ENCODE measurements at places on chromosomes 11 and 22.

- no peak for DNase-seq
These were observed 141.9 kb downstream of the CSNK2A3 start for GRCh38 chr11:11211186-11211585.

DNA sequence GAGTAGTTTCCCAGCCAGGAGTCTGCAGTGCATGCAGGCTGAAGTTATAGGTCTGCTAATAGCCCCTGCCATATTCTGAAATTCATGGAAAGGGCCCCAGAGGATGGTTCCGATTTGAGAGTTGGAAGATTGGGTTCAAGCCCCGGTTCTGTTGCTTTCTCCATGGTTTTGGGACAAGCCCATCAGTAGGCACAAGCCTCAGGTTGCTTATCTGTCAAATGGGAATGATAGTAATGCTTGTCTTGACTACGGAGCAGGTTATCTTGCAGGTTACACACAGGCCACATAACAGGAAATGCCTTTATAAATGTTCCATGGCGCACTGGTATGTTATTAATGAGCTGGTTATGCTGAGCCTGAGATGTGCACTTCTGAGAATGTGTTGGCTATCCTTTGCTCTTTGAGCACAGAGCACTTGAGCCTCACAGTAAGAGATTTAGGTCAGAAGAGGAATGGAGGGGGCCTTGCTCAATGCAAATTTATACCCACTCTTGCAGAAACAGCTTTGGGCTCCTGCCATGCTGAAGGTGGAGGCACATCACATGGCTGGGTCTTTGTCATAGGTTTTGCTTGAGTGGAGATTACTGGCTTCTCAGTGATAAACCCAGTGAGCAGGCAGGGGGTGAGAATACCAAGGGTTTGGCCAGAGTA is 47.1 kb downstream of the ZNRF3 start:
- DNase-seq: no peak

- no peak for DNase-seq
These were observed 110.4 kb upstream of the POU2AF2 start for GRCh38 chr11:111135101-111135500.

DNA sequence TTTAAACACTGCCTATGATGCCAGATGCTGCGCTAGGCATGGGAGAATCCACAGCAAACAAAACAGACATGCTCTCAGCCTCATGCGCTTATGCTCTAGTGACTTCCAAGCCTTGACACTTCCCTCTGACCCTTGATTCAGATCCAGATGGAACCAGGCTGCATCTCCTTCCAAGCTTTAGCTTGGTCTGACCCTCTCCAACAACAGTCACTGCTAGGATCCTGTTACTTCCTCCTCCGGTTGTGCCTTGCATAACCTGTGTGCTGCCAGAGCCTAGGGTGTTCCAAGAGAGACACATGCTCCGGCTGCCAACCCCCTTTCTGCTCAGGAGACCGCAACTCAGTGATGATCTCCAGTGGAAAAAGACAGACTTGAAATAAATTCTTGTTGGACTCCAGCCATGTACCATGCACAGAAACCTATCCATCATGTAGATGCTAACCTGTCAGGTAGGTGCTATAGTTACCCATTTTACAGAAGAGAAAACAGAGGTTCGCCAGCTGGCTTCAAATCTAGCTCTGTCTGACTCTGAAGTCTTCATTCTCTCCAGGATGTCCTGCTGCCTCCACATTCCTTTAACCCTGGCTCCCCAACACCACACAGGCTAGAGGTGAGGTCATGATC is 136.3 kb upstream of the TEAD1 start:
- DNase-seq: no peak

DNA sequence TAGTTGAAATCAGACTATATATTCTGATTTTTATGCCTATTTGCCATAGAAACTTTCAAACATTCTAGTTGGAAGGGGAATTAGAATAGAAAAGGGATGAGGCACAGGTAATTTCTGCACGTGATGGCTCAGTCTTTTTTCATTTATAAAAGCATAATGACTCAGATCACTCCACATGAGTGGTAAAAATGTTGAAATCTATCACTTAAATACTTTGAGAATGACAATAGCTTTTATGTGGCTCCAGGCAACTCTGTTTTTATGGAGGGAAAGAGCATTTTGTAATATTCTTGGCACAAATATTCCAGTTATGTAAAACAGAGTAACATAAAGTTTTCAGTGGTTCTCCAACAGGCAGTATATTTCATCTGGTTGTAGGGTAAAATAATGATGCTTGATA is 5.9 kb upstream of the MMP3 start:
- DNase-seq: no peak

- DNase-seq: no peak
These were observed 34.5 kb downstream of the RPUSD4 start for GRCh38 chr11:126176853-126177470.

- DNase-seq: no peak
These were observed 440.8 kb upstream of the LUZP2 start for GRCh38 chr11:24056051-24056450.

- DNase-seq: no peak
These were observed 20.9 kb upstream of the DENND5A start for GRCh38 chr11:9285850-9286587.

GRCh38 chr22:21624120-21624879 is 5.5 kb downstream of the YDJC start:
- DNase-seq: no peak

DNA sequence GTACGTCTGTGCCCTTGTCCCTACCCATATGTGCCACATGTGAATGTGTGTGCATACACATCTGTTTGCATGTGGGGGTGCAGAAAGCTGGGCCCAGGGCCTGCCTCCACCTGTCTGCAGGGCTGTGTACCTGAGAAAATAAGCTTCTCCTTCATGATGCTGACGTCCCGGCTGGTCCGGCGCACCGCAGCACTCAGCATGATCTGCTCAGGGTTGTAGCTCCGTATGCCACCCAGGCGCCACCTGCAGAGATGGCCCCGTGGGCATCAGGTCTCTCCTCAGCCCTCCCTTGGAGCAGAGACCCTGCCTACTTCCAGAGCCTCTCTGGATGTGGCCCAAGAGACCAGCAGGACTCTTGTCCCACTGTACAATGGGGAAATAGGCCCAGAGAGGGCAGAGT is 3.8 kb upstream of the KLHL35 start:
- no peak for DNase-seq

Measured in stimulated activated CD4-positive, alpha-beta T cell treated with anti-CD3 and anti-CD28 coated beads, TNF-alpha, amount 100 ng/mL, for 24 hours (primary cell).